T-helper 2 cell (primary cell): ENCODE measurements at places on chromosomes 7 and 10.
A peak's percentile ranks its signal among the peaks of the same experiment; 100 is the strongest.

- no peak for DNase-seq
These were observed 3.4 kb downstream of the H2BK1 start for GRCh38 chr7:151206914-151207313.

- no peak for DNase-seq
These were observed 1.4 kb downstream of the C10orf71 start for GRCh38 chr10:49300140-49300974.

GRCh38 chr7:42208572-42208971 is 28.4 kb downstream of the GLI3 start:
- no peak for DNase-seq

DNA sequence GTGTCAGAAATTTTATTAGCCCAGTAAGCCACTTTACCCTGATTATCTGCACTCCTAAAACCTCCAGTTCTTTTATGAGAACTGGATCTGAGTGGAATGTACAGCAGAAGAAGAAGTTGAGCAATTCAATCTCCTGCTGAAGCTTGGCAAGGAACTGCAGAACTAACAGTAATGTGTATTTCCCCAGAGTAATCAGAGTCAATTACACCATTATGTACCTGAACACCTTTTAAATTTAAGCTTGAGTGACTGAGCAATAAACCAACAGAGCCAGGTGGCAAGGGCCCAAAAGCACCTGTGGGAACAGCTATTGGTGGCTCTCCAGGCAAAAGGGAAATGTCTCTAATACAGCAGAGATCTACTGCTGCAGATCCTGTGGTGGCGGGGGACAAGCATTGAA is 40.1 kb upstream of the AKR1C2 start:
- no peak for DNase-seq

- no peak for DNase-seq
These were observed 41.2 kb downstream of the TNRC18 start for GRCh38 chr7:5382281-5382892.

DNA sequence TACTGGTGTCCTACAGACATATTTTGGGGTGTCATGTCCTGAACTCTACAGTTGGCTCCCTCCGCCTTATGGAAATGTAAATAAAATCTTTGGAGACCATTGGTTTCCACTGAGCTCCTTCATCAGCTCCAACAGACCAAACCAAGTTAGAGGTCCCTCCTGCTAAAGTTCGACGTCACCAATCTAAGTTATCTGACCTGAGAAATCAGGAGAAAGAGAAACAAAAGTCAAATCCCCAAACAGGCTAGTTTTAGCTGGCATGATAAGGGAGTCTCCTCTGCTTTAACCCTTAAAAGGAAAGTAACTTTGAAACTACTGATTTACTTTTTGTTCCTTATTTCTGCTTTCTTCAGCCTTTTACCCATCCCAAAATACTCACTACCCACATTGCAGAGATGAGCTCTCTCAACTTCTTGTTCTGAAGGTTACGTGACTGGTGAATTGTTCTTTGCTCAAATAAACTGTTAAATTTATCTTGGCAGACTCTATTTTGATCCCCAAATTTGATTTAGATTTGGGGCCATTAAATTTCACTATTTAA is 39.9 kb downstream of the AVL9 start:
- no peak for DNase-seq

DNA sequence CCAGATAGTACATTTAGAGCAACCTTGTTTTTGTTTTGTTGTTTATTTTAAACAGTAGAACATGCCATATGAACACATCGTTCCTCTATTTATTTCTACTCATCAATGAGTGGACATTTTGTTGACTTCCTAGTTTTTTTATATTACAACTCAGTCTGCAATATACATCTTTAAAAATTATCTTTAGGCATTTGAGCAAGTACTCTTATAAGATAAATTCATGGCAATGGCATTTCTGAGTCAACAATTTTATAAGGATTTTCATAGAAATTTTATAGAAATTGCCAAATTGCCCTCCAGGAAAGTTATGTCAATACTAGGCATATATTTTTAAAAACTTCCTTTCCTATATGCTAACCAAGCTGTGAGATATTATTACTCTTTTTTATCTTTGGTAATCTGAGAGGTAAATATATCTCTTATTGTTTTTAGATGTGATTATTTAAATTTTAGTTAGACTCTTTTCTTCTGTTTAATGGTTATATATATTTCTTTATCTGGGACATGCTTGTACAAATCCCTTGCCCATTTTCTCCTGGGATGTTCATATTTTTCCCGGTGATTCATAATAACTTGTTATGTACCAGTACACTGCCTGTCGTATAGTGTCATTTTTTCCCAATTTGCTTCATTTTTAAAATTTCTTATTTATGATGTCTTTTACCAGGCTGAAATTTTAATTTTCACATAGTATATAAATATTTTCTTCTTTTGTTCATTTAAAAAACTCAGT is 50.5 kb downstream of the FZD1 start:
- no peak for DNase-seq

GRCh38 chr7:132243463-132243862 is 332.8 kb downstream of the PLXNA4 start:
- DNase-seq, result no peak

GRCh38 chr7:124420367-124420766 is 345.2 kb downstream of the GPR37 start:
- no peak for DNase-seq

GRCh38 chr10:121975295-121976086 is 474 bp upstream of the NSMCE4A start:
- no peak for DNase-seq

DNA sequence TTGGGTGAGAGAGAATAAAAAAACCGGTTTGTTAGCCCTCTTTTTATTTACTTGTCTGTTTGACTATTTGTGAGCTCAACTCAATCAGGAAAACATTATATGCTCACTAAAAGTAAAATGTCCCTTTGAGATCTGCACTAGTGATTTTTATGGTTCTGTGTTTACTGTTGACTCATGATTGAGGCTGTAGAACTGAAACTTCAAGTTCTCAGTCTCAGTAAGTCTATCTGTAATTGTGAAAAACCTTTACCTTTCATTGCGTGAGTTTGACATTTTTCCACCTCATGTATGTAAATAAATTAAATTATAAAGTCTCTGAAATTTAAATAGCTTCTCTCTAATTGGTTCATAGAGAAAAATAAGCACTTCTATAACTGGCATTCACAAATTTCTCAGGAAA is 17.0 kb upstream of the CASD1 start:
- DNase-seq, result peak; percentile 75

DNA sequence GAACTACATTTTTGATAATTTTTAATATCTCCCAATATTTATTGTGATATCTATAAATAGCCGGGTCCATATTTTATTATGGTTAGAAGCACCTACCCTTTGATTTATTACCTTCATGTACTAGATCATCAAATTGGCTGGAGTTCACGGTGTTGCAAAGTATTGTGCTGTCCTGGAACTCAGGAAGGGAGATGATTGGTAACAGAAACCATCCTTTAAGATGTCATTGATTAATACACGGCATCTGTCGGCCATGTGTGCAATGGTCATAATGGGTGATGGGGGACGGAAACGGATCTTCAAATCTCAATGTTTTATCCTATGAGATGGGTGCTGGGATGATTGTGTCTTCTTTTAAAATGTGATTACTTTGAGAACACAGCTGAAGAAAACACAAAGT is 157.0 kb downstream of the NEBL start:
- DNase-seq, result no peak

- DNase-seq, result no peak
These were observed 5.5 kb upstream of the CDHR1 start for GRCh38 chr10:84188815-84189214.

DNA sequence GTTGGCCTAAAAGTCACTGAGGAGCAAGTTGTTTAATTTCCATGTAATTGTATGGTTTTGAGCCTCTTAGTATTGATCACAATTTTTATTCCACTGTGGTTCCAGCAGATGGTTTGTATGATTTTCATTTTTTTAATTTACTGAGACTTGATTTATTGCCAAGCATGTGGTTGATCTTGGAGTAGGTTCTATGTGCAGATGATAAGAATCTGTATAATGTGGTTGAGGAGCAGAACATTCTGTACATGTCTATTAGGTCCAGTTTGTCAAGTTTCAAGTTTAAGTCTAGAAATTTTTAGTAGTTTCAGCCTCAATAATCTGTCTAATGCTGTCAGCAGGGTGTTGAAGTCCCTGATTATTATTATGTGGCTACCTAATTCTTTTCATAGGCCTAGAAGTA is 22.7 kb upstream of the ZWINT start:
- no peak for DNase-seq

DNA sequence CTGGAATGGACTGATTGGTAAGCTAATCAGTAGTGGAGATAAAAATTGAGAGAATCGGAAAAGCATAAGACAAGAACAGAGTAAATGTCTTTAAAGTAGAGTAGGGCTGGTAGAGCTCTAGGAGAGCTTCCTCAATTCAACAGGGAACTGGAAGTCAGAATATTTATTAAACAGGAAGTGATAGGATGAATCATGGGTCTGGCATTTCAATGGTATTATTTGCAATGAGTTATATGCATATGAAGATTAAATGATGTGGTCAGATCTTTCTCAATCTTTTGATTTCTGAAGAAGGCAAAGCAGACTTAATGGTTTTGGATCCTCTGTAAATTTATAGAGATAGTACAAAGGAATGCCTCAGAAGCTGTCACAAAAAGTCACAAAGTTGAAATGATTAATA is 349.0 kb downstream of the HPSE2 start:
- DNase-seq, result no peak

- no peak for DNase-seq
These were observed 74.2 kb downstream of the EZH2 start for GRCh38 chr7:148809856-148810255.

- DNase-seq, result no peak
These were observed 4.2 kb downstream of the MKX start for GRCh38 chr10:27741173-27742091.

GRCh38 chr10:26475386-26475785 is 37.2 kb downstream of the APBB1IP start:
- DNase-seq, result no peak

DNA sequence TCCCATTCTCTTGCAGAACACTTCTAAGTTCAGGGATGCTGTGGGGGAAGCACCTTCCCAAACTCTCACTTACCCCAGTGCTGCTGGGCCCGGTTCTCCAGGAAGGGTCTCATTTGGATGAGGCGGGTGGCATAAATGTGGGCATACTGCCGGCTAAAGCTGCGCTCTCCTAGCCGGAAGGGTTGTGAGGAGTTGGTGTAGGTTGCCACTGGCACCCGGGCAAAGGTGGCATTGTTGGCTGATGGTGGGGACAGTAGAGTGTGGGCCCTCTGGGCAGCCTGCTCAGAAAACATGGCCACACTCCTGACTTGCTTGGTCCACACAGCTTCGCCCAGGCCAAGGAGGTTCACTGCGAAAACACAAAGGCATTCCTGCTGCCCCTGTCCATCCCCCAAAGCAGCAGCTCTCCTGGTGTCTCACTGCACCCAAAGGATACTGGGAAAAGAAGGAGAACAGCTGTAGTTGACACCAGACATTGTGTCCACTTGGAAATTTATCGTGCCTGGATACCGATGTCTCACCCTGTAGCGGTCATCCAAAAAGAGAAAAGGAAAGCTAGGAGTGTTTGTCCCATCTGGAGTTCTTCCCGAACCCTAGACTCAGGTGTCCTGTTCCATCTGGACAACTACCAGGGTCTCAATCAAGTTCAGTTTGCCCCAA is 1.5 kb downstream of the POLD2 start:
- no peak for DNase-seq

GRCh38 chr10:33039181-33039580 is 81.2 kb upstream of the ITGB1 start:
- no peak for DNase-seq

DNA sequence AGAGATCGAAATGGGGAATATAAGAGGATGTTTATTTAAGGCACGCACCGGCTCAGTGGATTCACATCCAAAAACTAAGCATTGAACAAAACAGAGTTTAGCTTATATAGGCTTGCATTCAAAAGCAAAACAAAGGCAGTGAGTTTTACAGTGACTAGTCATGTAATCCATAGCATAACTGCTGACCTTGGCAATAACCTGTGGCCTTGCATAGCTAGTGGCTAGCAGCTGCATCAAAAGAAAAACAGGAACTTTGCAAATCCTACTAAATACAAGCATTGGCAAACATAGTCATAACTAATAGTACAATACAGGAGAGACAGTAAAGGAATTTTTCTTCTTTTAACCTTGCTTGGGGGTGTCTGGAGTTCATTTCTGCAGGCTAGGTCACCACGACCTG is 9.7 kb upstream of the ZNF485 start:
- DNase-seq, result no peak

DNA sequence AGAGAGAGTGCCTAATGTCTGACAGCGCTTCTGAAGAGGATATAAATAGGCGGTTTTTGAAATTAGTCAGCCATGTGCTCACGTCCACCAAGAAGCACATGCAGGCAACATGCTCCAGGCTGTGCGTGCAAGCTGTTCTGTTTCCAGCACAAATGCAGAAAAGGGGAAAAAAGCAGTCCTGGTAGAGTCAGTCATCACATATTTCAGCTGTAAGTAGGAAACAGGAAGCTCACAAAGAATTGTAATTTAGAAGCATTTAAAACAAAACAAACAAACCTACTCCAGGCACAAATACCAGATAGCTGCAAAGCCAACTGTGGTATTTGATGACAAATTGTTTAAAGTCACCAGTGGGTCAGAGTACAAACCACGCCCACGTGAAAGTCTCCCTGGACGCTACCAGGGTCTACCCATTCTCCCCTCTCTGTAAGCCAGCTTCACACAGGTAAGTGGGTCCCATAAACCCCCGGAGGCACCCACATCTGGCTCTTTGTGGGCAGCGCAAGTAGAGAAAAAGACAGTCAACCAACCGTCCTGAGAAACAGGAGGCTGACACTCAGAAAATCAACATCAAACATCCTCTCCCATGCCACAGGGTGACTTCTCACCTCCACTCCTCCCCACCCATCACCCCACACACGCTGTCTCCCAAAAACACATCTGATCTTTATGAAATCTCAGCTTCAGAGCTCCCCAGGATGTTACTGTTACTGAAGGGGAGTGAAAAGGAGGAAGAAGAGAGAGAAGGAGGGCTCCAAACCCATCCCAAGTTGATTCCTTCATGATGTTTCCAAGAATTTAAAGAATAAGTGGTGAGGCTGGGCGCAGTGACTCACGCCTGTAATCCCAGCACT is 186.4 kb downstream of the FAM107B start:
- peak; percentile 50 for DNase-seq

- no peak for DNase-seq
These were observed 127.6 kb downstream of the NEBL start for GRCh38 chr10:20769481-20769880.

- DNase-seq, result no peak
These were observed 130.5 kb upstream of the NPS start for GRCh38 chr10:127418536-127419168.

DNA sequence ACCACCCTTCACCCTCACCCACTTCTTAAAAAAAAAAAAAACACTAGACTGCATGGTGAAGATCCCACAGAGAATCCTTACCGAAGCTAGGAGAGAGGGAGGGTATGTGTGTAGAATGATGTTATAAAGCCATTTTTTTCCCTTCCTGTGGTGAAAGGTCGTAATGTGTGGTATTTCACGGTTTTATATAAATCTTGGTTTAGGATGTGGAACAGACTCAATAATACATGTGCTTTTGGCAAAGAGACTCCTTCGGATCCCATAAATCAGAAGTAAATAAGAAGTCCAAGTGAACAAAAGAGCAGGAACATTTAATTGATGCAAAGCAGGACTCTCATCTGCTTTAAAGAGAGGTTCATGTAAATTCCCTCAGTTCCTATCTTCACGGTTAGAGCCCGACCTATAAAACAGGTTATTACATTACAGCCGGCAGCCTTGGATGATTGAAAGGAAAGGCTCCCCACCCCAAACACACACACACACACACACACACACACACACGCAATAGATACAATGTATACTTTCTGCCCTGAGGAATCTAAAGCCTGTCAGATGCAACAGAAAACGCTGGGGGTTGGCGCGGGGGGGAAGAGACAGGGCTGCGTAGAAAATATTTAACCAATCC is 8.8 kb downstream of the DLX5 start:
- no peak for DNase-seq
